NCI-H226 (cell line): ENCODE measurements at places on chromosomes 3 and 15.

DNA sequence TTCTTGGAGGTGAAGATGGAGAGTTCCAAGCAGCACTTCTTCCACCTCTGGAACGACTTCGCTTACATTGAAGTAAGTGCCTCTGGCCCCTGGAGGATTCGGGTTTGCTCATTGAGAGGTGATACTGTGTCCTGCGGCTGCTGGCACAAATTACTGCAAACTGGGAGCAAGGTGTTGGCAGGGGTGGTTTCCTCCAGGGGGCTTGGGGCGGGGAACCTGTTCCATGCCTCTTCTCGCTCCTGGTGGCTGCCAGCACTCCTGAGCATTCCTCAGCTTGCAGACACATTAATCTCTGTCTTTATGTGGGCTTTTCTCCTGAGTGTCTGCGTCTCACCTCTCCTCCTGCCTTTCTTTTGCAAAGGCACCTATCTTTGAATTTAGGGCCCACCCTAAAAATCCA lies 47.4 kb downstream of the MESD start:
- no peak for DNase-seq

GRCh38 chr3:129615751-129616281 lies 9.3 kb upstream of the PLXND1 start:
- no peak for DNase-seq

- DNase-seq, result no peak
These were observed 106.2 kb upstream of the MCTP2 start for GRCh38 chr15:94125156-94125555.

GRCh38 chr3:14617508-14618023 lies 34.0 kb upstream of the CCDC174 start:
- DNase-seq, result no peak

DNA sequence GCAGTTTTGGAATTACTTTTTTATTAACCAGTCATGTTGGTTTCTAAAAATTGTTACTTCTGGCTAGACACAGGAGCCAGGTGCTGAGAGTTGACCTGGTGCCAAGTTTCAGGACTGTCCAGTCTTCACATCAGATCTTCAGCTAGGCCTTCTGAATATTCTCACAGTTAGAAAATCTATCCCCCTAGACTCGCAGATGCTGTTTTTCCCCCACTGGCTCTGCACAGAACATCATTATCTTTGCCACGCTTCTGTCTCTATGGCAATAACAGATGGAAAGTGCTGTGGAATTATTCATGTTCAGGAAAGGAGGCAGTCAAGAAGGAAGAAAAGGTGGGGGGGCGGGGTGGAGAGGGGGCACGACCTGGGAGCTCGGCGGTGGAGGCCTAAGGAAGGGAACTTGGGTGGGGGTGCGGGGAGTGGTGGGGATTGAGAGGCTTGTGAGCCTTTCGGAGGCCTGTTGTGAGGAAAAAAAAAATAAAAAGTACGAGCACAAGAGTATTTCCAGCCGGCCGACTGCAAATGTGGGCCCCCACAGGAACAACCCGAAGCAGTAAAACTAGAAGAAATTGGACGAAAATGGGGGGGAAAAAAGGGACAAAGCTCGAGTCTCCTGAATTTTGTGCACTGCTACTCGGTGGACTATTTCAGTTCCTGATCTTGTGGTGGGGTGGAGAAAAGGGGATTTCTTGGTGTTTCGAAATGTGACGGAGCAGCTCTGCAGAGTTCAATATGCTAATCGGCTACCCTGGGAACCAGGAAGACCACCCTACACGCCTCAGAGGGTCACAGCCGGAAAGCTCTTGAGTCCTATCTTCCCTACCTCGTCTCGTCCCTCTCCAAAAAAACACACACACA lies 1.5 kb upstream of the SKIL start:
- DNase-seq, result peak; percentile 28

DNA sequence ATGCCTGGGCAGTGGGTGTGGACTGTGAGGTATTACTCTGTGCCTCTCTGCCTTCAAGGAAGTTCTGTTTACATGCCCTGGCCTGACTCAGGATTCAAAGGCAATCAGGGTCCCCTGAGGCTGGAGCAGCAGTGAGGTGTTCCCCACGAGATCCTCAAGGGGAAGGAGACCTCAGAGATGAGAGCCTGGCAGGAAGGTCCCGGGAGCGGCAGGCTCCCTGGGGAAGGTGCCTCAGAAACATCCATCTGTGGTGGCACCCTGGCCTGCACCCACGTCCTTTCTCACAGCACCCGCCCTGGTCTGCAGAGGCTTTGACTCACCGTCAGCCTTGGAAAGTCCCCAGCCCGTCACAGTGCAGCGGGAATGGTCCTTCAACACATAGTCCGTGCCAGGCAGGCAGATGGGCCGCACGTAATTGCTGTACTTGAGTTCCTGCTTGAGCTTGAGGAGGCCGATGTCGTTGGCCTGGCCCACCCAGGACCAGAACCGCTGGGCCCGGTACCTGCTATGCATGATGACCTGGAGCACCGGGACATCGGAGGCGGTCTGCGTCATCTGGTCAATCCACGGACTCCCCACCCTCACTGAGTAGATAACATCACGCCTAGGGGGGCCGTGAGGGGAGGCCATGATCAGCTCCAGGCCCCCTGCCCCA lies 3.6 kb downstream of the PRSS50 start:
- DNase-seq, result no peak

- no peak for DNase-seq
These were observed 47.4 kb downstream of the ISG20 start for GRCh38 chr15:88686166-88686565.

- no peak for DNase-seq
These were observed 3.2 kb upstream of the ITIH1 start for GRCh38 chr3:52774066-52774713.

DNA sequence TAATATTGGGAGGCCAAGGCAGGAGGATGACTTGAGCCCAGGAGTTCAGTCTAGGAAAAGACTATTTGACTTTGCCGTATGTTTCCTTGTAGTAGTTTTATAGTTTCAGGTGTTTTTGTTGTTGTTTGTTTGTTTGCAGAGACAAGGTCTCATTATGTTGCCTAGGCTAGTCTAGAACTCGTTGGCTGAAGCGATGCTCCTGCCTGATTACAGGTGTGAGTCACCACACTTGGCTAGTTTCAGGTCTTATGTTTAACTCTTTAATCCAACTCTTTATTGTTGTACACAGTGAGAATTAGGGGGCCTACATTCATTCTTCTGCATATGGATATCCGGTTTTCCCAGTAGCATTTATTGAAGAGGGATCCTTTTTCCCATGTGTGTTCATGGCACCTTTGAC lies 32.0 kb downstream of the FAIM start:
- peak; percentile 3 for DNase-seq

- no peak for DNase-seq
These were observed 10.4 kb upstream of the CCDC14 start for GRCh38 chr3:123971406-123971805.

DNA sequence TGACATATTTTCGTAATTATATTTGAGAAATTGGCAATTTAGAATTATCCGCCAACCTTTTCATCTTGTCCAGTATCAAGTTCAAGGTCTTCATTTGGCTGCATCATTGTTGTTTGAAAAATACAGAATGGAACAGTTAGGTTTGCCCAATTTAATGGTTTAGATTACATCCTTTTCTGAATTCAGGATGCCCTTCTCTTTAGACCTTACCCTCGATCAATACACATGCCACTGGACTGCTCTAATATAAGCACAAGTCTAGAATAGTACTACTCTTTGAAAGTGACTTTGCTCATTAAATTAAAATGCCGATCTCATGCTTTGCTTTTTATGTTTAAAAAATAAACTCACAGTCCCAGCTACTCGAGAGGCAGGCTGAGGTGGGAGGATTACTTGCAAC lies 44.5 kb downstream of the PXK start:
- no peak for DNase-seq

GRCh38 chr15:88090481-88091011 lies 166.0 kb downstream of the NTRK3 start:
- no peak for DNase-seq

DNA sequence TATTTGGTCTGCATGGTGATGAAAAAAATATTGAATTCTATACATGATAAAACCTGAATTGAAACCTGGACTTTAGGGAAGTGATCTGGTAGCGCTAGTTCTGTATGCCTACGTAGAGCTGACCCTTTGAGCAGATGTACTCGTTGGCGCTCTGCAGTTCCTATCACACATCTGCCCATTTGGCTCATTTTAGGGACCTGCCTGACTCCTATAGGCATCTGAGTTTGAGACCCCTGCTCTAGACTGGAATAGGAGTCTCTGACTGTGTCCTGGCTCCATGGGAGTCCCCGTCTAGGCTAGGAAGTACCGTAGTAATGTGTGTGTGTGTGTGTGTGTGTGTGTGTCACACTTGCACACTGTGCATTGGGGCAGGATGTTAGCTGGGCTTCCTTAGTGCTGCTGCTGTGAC lies 21.2 kb downstream of the STARD5 start:
- DNase-seq, result no peak

DNA sequence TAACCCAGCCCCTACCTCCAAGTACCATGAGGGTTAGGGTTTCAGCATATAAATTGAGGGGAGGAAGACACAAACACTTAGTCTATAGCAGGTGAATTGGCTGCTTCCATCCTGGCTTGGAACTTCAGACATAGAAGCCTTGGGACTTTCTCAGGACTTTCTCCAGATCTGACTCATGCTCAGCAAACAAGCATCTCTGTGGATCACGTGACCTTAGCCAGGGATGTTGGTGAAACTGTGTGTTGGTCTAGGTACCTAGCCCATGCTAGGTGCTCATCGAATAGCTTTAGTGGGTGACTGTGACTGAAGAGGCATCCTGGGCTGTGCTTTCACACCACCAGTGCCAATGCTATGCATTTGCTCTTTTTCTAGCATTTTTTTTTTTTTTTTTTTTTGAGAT lies 58.9 kb downstream of the CD47 start:
- no peak for DNase-seq

DNA sequence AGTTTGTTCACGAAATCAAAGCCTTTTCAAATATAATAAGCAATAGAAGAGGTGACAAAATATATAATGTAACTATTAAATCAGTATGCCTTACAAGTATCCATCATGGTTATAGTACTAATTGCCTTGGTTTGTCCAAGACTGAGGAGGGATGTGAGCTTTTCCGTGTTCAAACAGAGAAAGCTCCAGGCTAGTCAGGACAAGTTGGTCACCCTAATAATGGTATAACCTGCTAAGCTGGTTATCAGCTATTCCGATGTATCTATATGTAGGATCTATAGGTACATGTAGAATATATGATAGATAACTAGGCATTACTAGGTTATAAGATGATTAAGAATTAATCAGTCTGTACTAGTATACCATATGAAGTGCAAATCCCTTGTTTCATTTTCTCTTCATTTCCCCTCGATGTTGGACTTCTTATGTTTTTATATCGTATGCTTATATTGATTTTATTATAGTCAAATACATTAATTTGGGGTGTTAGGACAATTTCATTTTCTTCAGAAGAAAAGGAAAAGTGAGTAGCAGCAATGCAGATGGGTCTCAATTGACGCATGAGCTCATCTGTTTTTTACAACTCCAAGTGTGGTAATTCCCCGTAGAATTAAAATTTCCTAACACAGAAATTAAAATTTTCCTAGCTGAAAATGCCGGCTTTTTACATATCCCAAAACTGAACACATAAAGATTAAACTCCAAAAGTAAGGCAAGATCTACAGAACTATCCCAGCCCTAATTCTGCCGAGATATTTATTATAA lies 419.1 kb downstream of the TIGIT start:
- no peak for DNase-seq

DNA sequence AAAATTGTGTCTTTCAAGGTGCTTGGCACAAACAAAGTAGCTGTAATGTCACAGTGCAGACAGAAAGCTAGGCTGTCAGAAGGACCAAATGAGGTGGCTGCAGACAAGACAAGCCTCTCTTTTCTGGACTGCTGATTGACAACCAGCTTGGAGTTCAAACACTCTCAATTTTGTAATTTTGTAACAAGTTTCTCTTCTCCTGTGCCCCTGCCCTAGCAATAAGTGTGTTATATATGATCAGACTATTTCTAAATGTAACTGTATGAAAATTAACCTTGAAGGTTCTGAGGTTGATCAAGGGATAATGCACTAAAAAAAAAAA lies 172.0 kb downstream of the P3H2 start:
- DNase-seq, result no peak

DNA sequence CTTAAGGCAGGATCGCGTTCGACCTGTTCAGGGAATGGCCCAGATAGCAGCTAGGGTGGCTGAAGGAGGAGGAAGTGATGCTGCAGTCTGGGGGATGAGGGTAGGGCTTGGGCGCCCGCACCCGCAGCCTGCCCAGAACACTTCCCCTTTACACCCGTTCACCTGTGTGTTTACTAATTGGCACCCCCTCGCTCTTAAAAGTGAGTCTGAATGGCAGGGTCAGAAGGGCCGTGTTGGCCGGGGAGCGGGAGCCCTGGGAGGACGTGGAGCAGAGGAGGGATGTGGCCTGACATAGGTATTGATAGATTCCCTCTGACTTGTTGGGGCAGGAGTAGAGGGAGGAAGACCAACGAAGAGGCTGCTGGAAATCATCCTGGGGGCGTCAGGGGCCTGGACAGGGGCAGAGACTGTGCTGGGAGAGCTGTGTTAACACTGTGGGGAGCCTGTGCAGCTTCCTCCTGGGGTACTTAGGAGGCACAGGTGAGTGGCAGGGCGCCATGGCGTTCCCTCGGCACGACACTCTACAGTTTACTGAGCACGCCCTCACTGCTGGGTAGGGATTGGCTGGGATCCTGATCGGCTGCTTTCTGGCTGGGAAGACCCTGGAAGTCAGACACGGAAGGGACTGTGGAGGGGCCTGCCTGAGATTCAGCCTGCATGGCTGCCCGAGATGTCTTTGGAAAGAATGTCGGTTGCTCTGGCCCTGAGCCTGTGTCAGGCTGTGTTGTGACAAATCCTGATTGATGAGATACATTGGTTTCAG lies 51.7 kb downstream of the SLC6A6 start:
- DNase-seq, result no peak

- DNase-seq, result no peak
These were observed 36.2 kb upstream of the PLSCR2 start for GRCh38 chr3:146505516-146505915.

GRCh38 chr15:50353251-50353974 lies 1.6 kb downstream of the GABPB1 start:
- peak; percentile 81 for DNase-seq

GRCh38 chr3:108398510-108398909 lies 102.2 kb downstream of the HHLA2 start:
- no peak for DNase-seq

- DNase-seq, result no peak
These were observed 53.1 kb upstream of the XCR1 start for GRCh38 chr3:46080124-46080968.

DNA sequence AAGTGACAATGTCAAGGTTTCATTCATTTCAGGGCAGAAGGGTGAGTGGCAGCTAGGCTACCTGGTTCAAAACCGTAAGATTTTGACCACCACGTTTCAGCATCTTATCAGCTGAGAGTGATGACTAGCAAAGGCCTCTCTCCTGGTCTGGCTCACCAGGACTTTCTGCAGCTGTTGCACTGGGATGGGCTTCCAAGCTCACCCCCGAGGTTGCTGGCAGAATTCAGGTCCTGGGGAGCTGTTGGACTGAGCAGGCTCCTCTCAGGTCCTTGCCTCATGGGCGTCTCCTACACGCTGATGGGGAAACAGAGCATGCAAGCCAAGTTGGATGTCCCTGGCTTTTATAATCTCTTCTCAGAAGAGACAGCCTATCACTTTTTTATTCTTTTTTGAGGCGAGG lies 88.8 kb upstream of the RNU6-1 start:
- DNase-seq, result peak; percentile 32
